ENCODE measurements at places on chromosomes 5 and 9. TPM values are rescaled to one million over a fixed set of nuclear protein-coding genes. Genes with fewer than 3 reads are reported as not detected.

The BARHL1 gene
- not detected for total RNA-seq

The RNF183 gene
- 0.25 TPM for total RNA-seq

DNA sequence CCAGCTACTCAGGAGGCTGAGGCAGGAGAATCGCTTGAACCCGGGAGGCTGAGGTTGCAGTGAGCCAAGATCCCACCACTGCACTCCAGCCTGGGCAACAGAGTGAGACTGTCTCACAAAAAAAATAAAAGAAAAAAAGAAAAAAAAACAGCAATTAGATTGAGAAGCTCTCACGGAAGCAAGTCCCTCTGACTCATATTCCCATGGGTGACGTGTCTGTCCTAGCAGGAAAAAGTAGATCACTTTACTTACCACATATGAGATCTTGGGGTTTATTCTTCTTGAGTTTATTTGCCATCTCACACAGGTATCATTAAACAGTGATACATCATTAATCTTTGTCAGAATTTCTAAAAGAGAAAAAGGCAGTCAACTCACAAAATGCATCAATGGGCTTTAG is 62.6 kb downstream of the SUSD1 start:
- DNase-seq, result no peak

GRCh38 chr9:69532396-69532795 is 139.8 kb downstream of the APBA1 start:
- peak; percentile 8 for DNase-seq

The NSG2 gene
- 1.6 TPM for total RNA-seq
